ENCODE measurements at places on chromosomes 4 and X.

GRCh38 chrX:10945498-10945897, 165.6 kb upstream of the HCCS start:
- no peak for DNase-seq

GRCh38 chr4:141721174-141721573, 84.8 kb downstream of the IL15 start:
- no peak for DNase-seq

- DNase-seq: no peak
Observed at GRCh38 chr4:5631352-5632065, 76.8 kb downstream of the EVC2 start.

GRCh38 chrX:133670383-133670782, 255.1 kb upstream of the GPC4 start:
- peak; percentile 4 for DNase-seq

- DNase-seq: no peak
Observed at GRCh38 chr4:98512918-98513317, 145.5 kb downstream of the TSPAN5 start.

DNA sequence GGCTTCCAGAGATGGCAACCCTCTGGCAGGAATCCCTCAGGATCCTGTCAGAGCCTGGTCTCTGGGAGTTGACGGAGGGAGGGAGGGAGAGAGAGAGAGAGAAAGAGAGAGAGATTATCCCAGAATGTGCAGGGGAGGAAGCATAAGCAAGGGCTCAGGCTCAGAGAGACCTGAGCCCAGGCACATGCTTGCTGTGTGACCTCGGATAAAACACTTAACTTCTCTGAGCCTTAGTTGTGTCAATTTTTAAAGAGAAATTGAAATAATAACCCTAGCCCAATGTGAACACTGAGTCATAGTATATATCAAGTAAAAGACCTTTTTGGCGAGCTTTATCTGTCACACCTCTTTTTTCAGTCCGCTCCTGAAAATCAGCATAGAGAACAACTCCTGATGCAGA, 473 bp upstream of the USP51 start:
- DNase-seq: no peak

DNA sequence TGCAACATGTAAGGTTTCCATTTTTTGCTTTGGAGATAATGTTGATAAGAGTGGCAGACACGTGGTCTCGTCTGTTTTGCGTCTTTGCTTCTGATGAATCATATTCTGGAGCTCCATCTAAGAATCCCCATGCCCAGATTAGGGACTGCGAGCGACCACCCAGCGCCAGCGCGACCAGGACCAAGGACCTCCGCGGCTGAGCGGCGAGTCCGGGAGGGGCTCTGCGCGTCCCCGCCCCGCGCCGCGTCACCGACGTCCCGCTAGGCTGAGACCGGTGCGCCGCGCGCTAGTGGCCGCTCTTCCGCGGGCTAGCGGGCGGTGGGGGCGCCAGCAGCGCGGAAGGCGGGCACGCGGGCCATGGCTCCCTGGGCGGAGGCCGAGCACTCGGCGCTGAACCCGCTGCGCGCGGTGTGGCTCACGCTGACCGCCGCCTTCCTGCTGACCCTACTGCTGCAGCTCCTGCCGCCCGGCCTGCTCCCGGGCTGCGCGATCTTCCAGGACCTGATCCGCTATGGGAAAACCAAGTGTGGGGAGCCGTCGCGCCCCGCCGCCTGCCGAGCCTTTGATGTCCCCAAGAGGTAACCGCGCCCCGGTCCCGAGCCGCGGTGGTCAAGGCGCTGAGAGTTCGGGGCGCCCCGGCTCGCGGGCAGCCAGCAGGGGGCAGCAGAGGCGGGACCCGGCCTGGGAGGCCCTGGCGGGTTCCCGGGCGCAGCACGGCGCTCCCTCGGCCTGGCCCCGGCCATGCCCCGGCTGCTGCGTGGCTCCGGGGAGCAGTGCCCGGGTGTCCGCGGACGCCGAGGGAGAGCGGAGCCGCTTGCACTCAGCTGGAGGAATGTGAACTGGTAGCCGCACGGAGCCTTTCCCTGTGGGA, at the start of gene SRD5A3:
TSS of gene SRD5A3 (plus strand) at position 263 of the 871 bp plus-strand sequence. CDS start at position 358, 95 bp downstream.
- peak; percentile 47 for DNase-seq

- peak; percentile 5 for DNase-seq
Observed at GRCh38 chr4:158667651-158668198, 4.0 kb downstream of the C4orf46 start.

GRCh38 chr4:118981171-118981838, 92.7 kb downstream of the SYNPO2 start:
- DNase-seq: no peak

DNA sequence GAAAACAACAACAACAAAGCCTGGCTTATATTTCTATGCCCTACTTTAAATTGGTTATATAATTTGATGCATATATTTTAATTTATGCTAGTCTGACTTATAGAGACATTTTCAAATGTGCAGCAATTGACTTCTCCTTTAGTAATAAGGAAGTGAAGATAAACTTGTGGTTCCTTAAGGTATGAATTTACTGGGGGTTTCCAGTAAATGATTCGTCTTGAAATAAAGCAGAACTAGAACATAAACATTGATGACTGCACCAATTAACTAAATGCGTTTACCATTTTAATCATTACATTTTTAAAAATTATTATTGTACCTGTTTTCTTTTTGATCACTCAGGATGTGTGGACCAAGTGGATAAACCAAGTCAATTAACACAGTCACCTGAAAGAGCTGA, 99.6 kb upstream of the CCSER1 start:
- DNase-seq: no peak

DNA sequence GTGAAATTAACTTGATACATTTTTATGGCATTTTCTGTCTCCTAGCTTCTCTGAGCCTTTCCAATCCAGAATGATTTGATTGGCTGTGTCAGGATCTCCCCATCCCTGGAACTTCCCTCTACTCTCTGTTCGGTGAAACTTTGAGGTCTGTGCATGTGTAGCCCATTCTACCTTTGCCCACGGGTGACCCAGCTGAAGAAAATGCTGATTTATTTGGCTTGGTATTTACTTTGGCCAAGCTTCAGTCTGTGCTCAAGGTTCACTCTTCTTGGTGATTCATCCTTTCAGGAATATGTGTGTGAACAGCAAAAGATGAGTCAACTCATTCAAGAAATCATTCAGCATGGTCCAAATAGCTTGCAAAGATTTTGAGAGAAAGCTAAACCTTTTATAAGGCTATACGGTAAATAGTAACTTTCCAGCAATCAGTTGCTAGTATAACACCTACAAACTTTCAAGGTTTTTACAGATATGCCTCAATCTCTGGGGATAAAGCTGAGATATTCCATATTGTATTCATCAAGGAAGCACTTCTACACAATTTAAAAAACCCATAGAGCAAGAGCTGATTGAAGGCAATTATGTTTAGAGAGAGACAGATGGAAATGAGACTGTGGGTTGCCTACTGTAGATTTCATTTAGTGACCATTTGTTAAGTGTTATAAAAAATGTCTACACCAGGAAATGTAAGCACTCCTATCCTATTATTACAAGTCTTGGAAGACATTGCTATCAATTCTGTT, 233.9 kb upstream of the CXXC4 start:
- no peak for DNase-seq

GRCh38 chrX:48558271-48558670, 16.0 kb upstream of the RBM3 start:
- DNase-seq: no peak

DNA sequence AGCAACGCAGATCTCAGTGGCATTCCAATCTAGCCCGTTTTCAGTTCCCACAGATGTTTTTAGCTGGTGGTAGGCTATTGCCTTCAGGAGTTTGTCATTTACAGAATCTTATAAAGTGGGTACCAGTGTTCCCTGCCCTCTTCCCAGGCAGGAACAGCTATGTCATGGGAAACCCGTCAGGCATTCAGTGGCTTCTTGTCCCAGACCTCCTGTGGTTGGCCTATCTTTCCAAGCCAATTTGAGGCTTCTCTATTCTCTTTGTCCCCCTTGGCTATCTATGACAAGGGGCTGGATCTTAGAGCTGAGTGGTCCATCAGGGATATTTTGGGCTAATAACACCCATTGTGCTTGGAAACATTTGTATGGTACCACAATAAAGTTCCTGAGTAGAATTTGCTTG, 33.6 kb upstream of the RPL34 start:
- no peak for DNase-seq

DNA sequence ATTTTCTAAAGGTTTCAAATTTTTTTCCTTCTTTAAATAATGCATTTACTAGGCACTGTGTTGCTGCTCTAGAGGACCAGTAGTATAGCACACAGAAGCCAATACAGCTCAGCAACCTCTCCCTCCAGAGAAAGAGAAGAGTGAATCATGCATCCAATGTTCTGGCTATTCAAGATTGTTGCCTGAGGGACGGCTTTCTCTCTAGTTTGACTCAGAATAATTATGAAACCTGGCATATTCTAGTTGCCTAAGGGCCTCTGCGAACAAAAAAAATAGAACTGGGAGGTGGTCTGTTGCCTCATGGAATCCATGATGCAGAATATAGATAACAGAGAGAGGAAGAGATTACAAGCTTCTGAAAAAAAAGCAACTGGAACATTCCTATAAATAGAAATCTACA, 1233.3 kb upstream of the PABPC4L start:
- no peak for DNase-seq

- no peak for DNase-seq
Observed at GRCh38 chrX:149853925-149854324, 27.1 kb upstream of the MAGEA8 start.

GRCh38 chrX:47629419-47630200, at the start of gene CFP:
Gene CFP, minus strand, starts transcription at chrX:47629930. Its CDS starts 86 bp downstream, at chrX:47629844.
- DNase-seq: peak; percentile 25

DNA sequence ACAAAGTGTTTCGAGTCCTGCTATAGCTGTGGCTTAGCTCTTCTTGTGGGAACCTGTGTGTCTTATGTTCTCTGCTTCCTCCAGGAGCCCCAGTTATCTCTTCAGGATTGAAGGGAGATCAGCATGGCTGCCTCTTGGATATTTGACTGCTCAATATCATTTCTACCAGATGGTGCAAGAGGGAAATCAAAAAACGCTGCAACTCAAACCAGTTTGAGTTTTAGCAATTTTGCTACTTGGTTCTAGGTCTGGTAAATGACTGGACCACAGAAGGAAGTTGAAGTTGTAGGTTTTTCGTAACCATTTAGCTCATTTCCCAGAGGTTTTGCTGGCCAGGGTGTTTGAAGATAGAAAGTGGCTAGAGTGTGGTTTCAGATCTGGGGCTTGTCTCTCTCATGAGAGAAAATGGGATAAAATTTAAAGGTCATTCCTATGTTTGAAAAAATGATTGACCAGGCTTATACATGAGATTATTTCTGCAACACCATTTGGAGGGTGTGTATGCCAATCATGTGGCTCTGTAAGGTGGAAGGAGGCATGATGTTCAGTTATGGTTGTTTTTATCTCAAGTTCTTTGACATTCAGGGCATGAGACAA, 210.4 kb downstream of the SPRY1 start:
- no peak for DNase-seq

GRCh38 chrX:39755143-39756032, 342.4 kb downstream of the BCOR start:
- DNase-seq: no peak

DNA sequence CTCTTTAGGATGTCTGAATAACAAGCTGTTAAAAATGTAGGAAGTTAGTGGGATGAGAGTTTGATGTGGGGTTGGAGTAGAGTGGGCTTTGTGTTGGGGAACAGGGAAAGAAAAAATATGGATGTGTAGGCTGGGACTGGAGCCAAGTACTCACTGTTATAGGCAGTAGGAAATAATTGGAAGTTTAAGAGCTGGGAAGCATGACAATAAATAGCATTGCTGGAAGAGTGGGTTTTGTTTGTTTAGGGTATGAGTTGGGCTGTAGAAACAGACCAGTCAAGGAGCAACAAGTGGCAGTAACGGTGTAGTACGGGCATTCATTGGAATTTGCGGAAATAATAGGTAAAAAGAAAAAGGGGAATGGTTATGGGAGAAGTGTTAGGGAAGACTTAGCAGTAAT, 81.6 kb downstream of the KDM6A start:
- DNase-seq: no peak

DNA sequence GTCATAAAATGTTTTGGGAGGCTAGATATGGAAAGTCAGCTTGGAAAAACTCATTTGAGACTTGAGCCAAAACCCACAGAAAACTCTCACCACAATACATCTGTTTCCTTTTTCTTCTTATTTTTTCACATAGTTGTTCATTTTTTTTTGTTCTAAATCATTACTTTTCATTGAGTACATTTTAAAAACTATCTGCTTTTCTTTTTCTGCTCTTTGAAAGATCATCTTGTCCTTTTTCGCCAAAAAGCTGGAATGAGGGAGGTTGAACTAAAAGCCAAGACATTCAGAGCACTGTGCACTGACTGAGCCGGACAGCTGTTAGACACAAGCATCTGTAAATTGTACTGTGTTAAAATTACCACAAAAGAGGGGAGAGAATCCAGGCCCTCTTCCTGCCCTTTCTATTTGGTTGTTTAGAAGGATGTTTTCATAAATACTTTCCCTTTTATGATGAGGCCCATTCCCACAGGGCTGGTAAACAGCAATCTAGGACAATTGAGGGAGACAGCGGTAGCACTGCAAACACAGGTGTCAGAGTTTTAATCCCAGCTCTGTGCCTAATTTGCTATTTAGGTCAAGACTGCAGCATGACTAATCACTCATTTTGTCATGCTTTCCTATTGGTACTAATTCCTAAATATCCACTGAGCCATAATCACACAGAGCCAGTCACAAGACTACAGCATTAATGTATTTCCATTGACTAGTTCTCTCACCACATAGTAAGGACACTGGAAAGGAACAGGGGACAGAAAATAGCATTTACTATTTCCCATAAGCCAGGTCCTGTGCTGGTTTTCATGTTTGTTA, 7.3 kb upstream of the RNF150 start:
- no peak for DNase-seq

GRCh38 chr4:118173956-118174725, 139.9 kb downstream of the NDST3 start:
- no peak for DNase-seq

DNA sequence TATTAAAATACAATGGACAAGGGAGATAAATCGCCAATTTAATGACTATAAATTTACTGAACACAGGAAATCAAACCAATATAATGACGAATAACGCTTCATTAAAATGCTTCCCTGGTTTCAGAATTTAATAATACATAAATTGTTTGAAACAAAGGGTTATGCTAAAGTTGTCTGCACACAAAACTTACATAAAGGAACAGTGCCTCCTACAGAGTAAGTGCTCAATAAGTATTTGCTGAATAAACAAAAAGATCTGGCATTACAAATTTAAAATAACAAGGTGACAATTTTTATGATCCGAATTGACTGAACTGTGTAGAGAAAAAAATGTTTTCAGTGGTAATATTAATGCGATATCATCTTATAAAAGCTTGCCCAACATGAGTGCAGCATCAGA, 69.6 kb downstream of the NOCT start:
- peak; percentile 32 for DNase-seq

GRCh38 chrX:6678313-6678712, 143.4 kb upstream of the VCX3A start:
- no peak for DNase-seq

- peak; percentile 63 for DNase-seq
Observed at GRCh38 chr4:70838666-70839588, 763 bp downstream of the GRSF1 start.
